ENCODE measurements at places on chromosomes 11 and 22.

- no peak for DNase-seq
Measured at GRCh38 chr11:119262668-119263351, 54.1 kb downstream of the MCAM start.

GRCh38 chr22:27139935-27140511 lies 482.6 kb downstream of the MIAT start:
- no peak for DNase-seq

GRCh38 chr11:64722141-64723065 lies 594 bp downstream of the NRXN2 start:
- DNase-seq: no peak

- no peak for DNase-seq
Measured at GRCh38 chr22:32922186-32922585, 120.7 kb downstream of the TIMP3 start.

DNA sequence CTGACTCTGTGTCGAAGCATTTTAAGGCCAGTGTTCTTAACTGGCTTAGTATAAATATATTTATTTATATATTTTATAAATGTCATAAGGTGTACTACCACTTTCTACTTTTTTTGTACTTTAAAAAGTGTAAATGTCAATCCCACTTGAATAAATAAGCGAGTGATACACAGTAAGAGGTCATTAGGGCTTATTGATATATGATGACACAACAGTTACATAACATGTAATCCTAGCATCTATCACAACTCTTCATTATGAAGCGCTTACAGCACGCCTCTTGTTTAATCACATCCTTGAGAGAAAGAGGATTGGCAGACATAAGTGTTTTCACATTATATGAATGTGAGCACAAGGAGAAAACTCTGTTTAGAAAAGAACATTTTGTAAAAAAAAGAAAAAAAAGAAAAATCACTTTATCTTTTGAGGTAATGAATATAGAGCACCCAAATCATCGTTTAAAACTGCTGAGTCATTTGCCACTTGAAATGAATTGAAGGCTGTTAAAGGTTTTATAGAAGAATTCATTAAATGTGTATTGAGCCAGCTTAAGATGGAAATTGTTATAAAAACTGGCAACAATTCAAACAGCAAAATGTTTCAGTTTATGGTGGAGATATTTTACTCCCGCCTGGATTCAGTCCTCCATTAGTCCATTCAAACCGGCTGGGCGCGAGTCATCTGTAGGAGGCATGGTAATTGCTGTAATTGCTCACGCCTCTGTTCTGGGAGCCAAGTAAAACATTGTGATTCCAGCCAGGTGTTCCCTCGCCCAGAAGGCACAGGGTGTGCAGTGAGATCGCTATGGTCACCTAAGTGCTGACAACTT lies 627.3 kb upstream of the KIRREL3 start:
- DNase-seq: no peak

DNA sequence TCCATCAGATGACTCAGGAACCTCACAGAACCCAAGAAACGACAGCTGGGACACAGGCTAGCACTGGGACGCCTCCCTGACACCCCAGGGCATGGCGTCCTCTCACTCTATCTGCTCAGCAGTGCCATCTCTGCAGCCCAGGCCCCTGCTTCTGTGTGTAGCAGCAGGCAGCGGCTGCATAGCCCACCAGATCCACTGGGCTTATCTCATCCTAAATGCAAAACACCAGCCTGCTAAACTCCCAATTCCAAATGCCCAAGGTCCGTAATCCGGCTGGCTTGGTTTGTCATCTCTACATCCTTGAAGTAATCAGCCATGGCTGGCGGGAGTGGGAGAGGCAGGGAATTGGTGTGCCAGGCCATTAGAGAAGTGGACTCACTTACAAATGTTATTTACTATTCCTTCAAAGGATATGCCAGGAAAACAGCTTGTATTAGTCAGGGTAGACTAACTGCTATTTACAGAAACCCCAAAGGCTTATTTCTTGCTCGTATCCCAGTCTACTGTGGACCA lies 30.7 kb downstream of the SPATA19 start:
- DNase-seq: no peak

All from stimulated activated CD4-positive, alpha-beta T cell treated with anti-CD3 and anti-CD28 coated beads, Interleukin-15, amount 100 ng/mL, for 24 hours (primary cell).